ENCODE measurements at places on chromosomes 2 and 18.

DNA sequence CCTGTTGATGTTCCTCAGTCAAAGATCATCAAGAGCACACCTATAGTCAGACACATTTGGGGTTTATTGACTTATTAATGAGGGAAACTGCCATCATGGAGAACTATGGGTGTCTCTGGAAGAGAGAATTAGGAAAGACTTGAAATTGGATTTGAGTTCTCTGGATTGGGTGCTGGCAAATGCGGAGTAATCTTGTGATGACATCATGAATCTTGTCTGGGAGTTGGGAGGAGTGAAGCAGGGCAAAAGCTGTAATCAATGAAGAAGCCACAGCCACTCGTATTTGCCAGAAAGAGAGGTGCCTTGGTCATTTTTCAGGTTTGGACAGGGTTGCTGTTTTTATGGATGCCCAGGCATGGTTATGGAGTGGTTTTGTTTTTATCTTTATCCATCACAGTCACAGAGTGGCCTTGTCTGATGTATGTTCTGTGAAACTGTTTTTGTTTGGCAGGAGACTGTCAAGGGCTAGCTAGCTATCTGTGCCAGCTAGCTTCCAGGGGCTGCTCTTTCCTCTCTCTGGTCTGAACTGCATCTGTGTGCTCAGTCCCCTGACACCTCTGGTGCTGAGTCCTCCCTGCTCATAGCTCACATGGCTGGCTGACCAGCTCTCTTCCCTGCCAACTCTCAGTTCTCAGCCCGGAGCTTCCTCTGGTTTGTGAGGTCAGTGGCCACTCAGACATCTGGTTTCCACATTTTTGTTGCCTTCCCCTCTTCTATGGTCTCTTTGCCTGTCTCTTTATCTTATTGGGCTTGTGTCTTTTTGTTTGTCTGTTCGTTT is 193.4 kb upstream of the RMP24 start:
- no peak for DNase-seq

- DNase-seq = no peak
Measured at GRCh38 chr2:189267491-189267890, 87.9 kb upstream of the COL5A2 start.

DNA sequence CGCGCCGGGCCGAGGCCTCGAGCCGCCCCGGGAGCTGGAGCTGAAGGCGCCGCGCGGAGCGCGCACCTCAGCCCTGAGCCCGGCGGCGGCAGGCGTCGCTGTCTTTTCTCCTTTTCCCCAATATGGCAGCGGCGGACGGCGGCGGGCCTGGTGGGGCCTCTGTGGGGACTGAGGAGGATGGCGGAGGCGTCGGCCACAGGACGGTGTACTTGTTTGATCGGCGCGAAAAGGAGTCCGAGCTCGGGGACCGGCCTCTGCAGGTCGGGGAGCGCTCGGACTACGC is 369 bp downstream of the SMCHD1 start:
- no peak for DNase-seq

DNA sequence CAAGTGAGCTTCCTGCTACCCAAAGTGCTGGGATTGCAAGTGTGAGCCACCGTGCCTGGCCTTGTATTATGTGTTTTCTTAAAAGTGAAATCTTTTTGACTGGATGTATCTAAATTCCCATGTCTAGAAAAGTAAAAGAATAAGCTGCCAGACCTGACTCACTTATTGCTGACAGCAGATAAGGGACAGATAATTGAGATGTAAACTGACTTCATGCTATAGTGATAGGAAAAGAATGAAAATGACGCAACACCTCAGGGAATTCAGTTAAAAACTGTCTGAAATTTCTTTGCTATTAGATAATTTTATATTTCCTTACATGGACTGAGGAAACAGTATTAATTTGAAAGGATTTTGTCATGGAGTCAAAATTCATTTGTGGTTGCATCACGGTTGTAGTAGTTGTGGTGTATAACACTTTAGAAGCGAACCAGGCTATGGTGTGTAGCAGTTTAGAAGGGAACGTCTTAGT is 19.4 kb downstream of the TTC27 start:
- DNase-seq = peak; percentile 39

GRCh38 chr2:224983712-224984554 is 58.3 kb downstream of the DOCK10 start:
- DNase-seq = no peak

GRCh38 chr2:218881744-218882460 is 1.2 kb downstream of the WNT10A start:
- no peak for DNase-seq

DNA sequence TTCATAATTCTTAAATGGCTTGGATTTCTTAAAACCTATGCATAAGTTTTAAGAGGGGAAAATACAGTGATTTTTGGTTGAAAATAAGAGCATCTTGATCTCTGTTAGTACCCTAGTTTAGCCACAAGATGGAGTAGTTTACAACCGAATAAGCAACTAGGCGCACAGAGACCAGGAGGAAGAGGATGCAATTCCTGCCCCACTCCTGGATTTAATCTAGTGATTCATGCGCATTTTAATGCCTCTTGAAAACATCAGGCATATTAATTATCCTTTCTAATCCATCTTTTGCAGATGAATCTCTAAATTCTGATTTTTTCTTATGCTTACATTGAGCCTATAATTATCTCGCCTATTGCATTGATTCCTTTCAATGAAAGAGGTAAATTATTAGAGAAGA is 76.7 kb downstream of the MRPS9 start:
- DNase-seq = peak; percentile 48

DNA sequence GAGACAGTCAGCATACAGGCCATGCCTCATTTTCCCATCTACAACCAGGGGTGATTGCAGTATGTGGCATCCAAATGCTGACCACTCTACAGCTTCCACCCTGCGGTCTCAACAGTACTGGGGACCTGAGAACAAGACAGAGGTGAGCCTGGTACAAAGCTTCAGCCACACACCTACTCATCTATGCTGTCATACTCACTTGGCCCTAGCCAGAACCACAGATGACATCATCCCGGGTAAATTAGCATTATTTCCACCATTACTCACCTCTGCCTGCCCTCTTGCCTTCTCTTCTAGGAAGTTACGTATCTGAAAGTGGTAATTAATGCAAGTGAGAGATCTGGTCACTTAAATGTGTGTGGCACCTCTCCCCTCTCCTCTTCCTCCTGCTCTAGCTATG is 208.2 kb upstream of the ARL4C start:
- peak; percentile 24 for DNase-seq

DNA sequence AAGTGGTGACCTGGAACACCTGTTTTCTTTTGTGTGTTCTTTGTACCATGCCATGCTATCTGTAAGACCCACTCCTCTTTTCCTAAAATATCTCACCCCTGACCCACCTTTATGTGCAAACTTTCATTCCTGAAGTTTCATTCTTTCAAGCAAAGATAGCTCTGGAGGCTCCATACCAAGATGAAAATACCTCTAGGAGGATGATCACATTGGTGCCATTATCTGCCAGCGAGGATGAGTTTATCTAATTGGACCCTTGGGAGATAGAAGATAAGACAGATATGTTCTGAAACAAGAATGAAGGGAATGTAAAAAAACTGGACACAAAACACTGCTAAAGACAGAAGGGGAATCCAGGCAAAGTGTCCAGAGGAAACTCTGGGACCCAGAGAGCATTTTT is 24.1 kb downstream of the BOD1L2 start:
- no peak for DNase-seq

- DNase-seq = no peak
Measured at GRCh38 chr2:47303341-47304148, 99.4 kb upstream of the MSH2 start.

GRCh38 chr2:191611614-191612013 is 66.3 kb upstream of the NABP1 start:
- no peak for DNase-seq

DNA sequence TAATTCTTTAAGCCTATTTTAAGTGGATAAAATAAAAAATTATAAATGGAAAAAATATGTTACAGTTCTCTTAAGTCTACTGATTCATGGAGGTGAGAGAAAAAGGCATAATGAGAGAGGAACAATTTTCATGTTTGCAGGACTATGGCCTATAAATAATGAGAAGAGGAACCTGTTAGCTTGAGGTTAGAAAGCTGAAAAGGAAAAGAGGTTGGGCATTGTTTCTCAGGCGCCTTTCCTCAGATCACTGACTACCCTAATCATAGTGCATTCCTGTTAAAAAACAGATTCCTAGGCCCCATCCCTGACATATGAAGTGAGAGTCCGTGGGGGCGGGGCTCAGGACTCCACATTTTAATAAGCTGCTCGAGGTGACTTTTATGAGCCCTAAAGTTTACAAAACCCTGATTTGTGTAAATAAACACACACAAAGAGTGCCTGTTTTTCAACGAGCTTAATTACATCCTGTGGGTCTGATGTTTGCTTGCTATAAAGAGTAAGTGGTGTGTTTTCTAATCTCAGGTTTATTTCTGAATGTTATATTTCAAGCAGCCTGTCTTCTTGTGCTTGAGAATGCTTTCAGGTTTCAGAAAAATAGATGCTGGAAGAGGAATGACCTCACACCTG is 335.5 kb downstream of the CLIP4 start:
- no peak for DNase-seq

DNA sequence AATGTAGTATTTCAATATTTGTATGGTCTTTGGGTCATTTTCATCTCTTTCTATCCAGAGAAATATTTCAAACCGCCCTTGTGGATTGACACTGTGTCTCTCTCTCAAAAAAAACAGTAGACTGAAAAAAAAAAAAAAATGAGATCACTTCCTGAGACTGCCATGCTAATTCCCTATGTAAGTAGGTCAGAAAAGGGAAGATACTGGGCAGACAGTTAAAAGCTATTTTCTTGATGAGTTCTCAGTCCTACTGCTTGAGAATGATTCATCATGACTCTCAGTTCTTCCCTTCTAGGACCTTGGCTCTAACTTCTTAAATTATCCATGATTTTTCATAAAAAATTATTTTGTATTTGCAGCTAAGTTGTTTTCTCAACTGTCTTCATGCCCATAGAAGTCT is 672.3 kb upstream of the REG3G start:
- DNase-seq = no peak

DNA sequence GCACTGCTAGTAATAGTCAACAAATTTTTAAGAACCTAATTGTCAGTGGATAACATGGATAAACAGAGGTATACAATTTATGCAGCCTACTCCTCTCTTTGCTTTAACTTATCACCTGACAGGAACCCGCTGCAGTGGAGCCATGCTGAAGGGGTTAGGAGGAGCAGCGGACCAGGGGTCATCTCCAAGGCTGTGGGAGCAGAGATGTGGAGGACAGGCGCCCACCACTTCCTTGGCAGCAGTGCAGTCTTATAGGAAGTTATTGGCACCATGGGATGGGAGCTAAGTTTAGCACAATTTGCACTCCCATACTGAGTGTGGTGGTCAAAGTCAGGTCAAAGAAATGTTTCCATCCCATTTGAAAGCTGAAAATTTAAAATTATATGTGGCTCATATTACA is 35.6 kb downstream of the HDLBP start:
- no peak for DNase-seq

GRCh38 chr2:130327703-130328527 is 14.8 kb upstream of the IMP4 start:
- no peak for DNase-seq

GRCh38 chr2:82740527-82740926 is 1718.6 kb downstream of the SUCLG1 start:
- DNase-seq = no peak

GRCh38 chr2:33107690-33108482 is 161.1 kb downstream of the LTBP1 start:
- no peak for DNase-seq

DNA sequence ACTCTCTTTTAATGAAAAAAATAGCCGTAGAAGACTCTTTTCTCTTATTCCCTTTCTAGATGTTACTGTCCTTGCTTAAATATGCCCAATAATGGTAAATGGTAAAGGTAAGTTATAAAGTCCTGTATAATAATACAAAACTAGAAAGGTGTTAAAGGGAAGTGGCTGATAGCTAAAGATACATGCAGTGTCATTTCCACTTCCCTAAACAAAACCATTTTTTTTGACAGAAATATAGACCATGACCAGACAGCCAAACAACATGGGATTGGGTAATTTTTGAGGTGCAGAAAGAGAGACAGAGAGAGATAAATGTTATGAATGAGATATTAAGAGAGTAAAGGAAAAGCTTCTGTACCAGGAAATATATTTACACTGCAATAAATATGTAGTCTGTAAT is 731.7 kb upstream of the REG3G start:
- DNase-seq = no peak

DNA sequence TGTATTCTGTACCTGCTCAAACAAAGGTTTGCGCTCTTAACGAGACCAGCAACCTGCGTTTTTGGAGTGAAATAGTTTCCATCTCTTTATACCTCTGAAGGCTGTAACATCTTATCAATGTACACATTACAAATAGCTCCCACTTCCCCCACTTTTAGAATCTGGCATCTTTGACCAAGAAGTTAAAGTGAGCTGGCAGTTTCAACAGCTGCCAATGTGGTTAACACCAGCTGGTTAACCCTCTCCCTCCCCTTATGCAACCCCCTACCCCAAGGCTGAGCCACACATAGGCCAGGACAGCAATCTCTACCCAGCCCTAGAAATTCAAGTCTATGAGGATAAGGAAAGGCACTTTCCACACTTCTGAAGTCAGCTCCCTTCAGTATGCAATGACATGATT is 2.2 kb upstream of the SERTAD2 start:
- no peak for DNase-seq

GRCh38 chr2:38540580-38541286 is 62.0 kb downstream of the HNRNPLL start:
- DNase-seq = no peak

DNA sequence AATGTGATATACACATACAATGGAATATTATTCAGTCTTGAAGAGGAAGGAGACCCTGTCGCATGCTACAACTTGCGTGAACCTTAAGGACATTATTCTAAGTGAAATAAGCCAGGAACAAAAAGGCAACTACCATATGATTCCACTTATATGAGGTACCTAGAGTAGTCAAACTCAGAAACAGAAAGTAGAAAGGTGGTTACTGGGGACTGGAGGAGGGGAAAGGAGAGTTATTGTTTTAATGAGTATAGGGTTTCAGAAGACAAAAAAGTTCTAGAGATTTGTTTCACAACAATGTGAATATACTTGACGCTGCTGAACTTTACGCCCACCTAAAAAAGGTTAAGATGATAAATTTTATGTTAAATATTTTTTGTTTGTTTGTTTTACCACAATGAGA is 47.0 kb downstream of the CXCR4 start:
- DNase-seq = no peak

- DNase-seq = no peak
Measured at GRCh38 chr2:43480874-43481273, 115.0 kb downstream of the THADA start.

GRCh38 chr2:56012221-56012765 is 88.7 kb upstream of the EFEMP1 start:
- DNase-seq = no peak

DNA sequence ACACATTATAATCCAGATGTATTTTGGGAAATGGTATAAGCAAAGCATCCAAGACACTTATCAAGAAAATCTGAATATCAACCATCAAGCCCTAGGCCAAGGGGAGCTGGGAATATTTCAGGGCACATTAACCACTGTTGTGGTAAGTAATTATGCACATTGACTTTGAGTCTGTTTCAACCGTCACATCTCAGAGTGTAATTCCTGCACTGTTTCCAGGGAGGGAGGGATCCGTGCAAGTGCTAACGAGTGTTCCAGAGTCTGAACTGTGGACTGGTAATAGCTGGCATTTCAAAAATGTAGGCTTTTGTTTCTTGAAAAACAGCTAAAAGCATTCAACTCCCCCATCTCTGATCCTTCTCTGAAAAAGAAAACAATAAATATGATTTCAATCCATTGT is 681.6 kb downstream of the BCL11A start:
- DNase-seq = no peak

Data from AG04450 (cell line).